Activated B cell treated with CpG ODN at 0.5 μM for 24 hours (primary cell): ENCODE measurements at places on chromosomes 7 and 10. TPM values are rescaled to one million over a fixed set of nuclear protein-coding genes. Genes with fewer than 3 reads are reported as not detected.

CLCN1 gene
- total RNA-seq, result not detected in 2 replicates

BMPER gene
- total RNA-seq, result not detected in 2 replicates

PLXDC2 gene
- 0.16 and 0.20 TPM in 2 replicates for total RNA-seq

TET1 gene
- total RNA-seq, result 0.54 and 0.69 TPM in 2 replicates

TMEM120A gene
- 95.6 and 104 TPM in 2 replicates for total RNA-seq

DNA sequence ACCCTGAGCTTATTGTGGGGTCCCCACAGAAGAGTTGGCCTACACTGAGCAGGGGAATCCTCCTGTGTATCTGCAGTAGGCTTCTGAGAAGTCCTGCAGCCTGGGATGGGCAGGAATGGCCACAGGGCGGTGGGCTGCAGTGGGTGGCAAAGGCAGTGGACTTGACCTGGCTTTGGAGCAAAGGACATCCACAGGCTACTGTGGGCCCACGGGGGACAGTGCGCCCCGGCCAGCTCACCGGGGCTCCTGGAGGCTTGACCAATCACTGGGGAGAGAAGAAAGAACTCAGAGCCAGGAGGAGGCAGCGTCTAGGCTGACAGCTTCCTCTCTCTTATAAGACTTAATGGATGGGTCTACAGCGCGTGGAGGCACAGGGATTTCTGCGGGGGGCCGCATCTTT, 488.8 kb upstream of the MGMT start:
- no peaks in the 10 kb centered on the region for H3K27me3 ChIP-seq
- H3K4me1 ChIP-seq, result no peaks in the 10 kb centered on the region
- H3K4me3 ChIP-seq, result no peak overlapping the region
- H3K36me3 ChIP-seq, result no peaks in the 10 kb centered on the region
- DNase-seq, result no peak

DNA sequence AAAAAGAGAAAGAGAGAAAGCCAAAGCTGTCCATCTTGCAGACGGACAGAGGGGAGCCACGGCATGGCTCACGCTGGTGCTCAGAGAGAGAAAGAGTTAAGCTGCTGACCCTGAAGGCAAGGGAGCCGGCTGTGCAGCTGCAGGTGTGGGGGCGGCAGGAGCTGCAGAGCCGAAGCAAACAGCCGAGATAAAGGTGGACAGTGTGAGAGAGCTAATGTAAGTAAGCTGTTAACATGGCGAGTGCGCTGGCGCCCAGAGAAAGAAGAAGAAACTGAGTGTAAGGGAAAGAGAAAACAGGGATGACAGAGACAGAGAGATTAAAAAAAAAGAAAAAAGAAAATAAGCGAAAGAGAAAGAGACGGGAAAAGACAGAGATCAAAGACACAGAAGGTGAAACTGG, 18.2 kb downstream of the COL17A1 start:
- no peak for DNase-seq
- H3K4me3 ChIP-seq, result no peak overlapping the region
- peaks cover 19% of the 10 kb centered on the region for H3K27me3 ChIP-seq
- no peaks in the 10 kb centered on the region for H3K4me1 ChIP-seq
- no peaks in the 10 kb centered on the region for H3K36me3 ChIP-seq
- H3K27ac ChIP-seq, result no peak overlapping the region

GRCh38 chr10:21625623-21626229, 91.7 kb downstream of the MLLT10 start:
- H3K27me3 ChIP-seq, result no peaks in the 10 kb centered on the region
- H3K4me3 ChIP-seq, result no peak overlapping the region
- H3K4me1 ChIP-seq, result no peaks in the 10 kb centered on the region
- H3K27ac ChIP-seq, result no peak overlapping the region
- no peak for DNase-seq

DNA sequence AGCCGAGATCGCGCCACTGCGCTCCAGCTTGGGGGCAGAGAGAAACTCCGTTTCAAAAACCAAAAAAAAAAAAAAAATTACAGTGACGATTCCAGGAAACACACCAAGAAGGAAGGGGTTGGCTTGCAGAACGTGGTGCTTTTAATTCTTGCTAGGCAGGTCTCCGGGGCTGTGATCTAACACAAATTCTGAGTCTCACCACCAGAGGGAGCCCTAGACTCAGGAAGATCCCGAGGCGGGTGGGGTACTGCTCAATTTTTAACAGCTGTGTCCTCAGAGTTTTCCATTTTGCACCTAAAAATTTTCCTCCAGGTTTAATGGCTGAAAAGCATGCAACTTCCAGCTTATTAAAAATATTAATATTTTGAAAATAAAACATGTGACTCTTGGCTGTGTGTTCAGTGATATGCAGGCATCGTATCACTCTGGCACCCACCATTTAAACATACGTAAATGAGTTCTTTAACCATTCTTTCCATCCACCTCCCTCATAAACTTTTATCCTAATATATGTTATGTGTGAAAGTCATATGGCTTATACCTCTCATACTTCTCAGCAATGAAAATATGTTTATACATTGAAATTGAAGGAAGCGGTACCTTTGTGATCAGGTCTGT, 26.5 kb upstream of the NUB1 start:
- DNase-seq, result peak; percentile 41
- peaks cover 2% of the 10 kb centered on the region for H3K4me1 ChIP-seq
- no peaks in the 10 kb centered on the region for H3K27me3 ChIP-seq
- no peak overlapping the region for H3K4me3 ChIP-seq
- H3K27ac ChIP-seq, result no peak overlapping the region

GRCh38 chr7:151131224-151131591, 36.3 kb downstream of the GBX1 start:
- H3K27ac ChIP-seq, result no peak overlapping the region
- H3K4me1 ChIP-seq, result no peaks in the 10 kb centered on the region
- H3K27me3 ChIP-seq, result no peaks in the 10 kb centered on the region
- no peak for DNase-seq
- H3K4me3 ChIP-seq, result no peak overlapping the region
- no peaks in the 10 kb centered on the region for H3K36me3 ChIP-seq

- no peak for DNase-seq
- H3K36me3 ChIP-seq, result no peaks in the 10 kb centered on the region
- H3K27ac ChIP-seq, result no peak overlapping the region
- no peak overlapping the region for H3K4me3 ChIP-seq
Observed at GRCh38 chr10:94098896-94099295, 105.2 kb downstream of the PLCE1 start.

GRCh38 chr10:87000491-87000890, 19.6 kb upstream of the FAM25A start:
- H3K36me3 ChIP-seq, result no peaks in the 10 kb centered on the region
- H3K27ac ChIP-seq, result no peak overlapping the region
- H3K4me1 ChIP-seq, result no peaks in the 10 kb centered on the region
- no peaks in the 10 kb centered on the region for H3K27me3 ChIP-seq

- no peak overlapping the region for H3K27ac ChIP-seq
- no peaks in the 10 kb centered on the region for H3K4me1 ChIP-seq
- no peak overlapping the region for H3K4me3 ChIP-seq
- H3K27me3 ChIP-seq, result no peaks in the 10 kb centered on the region
- H3K36me3 ChIP-seq, result no peaks in the 10 kb centered on the region
Observed at GRCh38 chr10:20745556-20746375, 151.3 kb downstream of the NEBL start.

DNA sequence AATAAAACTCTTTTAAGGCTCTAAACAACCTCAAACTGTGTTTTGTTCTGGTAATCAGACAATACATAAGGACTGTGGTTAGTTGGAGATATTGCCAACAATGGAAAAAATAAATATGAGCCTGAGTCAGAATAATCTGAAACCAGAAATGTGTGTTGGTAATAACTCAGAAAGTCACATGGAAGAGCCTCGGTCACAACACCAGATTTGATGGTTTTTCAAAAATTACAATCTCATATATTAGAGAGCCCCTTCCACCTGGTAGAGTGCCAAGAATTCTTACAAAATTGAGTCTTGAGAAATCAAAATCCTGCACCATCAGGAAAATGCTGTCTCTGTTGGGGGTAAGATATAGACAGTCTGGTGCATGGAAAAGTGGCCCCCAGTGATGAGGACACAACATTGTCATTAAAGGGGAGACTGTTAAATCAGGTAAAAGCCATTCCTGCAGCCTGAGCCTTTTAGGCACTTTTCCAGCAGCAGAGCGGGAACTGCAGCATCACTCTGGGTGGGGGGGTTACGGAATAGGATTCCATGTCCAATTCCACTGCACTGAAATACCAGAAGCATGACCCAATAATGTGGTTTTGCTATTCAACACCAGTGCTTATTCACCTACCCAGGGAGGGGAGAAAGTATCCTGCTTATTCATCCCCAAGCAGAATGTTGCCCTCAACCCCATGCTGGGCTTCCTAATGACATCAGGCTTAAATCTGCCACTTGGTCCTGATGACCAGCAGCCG, 9.5 kb upstream of the ADAM12 start:
- no peaks in the 10 kb centered on the region for H3K36me3 ChIP-seq
- H3K27ac ChIP-seq, result no peak overlapping the region
- no peak for DNase-seq
- H3K27me3 ChIP-seq, result peaks cover 6% of the 10 kb centered on the region
- no peaks in the 10 kb centered on the region for H3K4me1 ChIP-seq
- H3K4me3 ChIP-seq, result no peak overlapping the region
